ENCODE measurements at places on chromosomes 4 and X.

DNA sequence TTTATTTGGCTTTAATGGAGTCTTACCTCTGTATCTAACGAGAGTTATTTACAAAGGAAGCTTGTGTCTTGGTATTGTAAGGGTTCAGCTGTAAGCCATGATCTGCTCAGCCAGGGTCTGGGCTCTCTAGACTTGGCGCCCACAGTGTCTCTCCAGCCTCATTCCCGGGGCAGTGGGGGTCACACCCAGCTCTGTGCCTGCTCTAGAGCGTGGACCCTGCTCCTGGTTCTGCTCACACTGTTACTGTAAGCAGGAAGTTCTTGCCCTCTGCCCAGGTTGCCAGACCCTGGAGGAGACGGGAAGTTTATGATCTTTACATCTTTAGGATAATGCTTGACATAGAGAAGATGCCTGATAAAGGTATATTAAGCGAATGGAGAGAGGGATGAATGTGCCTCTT lies 235.7 kb downstream of the PTTG2 start:
- H3K27ac ChIP-seq, result no peak overlapping the region
- H3K36me3 ChIP-seq, result no peaks in the 10 kb centered on the region
- no peaks in the 10 kb centered on the region for H3K27me3 ChIP-seq
- no peak for DNase-seq
- H3K4me3 ChIP-seq, result no peak overlapping the region

GRCh38 chr4:31261632-31262031 lies 541.5 kb downstream of the PCDH7 start:
- H3K4me3 ChIP-seq, result no peak overlapping the region
- H3K27ac ChIP-seq, result no peak overlapping the region
- H3K4me1 ChIP-seq, result no peaks in the 10 kb centered on the region
- H3K27me3 ChIP-seq, result no peaks in the 10 kb centered on the region

DNA sequence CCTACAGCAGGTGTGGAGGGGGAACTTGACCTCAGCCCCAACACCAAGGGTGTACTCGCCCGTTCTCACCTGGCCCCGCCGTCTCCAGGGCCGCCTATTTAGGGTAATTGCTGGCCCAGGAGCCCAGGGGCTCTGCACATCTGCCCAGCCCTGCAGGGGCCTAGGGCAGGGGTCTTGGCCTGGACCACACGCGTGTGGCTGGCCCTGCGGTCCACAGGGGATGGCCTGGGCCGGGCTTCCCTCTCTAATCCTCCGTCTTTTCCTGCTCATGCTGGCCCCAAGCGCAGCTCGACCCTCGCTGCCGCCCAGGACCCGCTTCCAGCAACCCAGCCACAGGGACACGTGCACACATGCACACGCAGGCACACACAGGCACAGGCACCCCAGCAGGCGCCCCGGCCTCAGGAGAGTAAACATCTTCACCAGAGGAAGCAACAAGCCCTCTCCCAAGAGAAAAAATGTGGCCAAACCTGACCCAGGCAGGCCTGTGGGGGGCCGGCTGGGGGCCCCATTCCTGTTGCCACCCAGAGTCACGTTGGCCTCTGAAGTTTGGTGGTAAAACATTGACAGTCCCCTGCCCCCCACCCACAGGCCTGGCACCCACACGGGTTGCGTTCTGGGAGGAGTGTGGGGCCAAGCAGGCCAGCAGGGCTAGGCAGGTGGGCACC lies 24.6 kb upstream of the FGFR3 start:
- peaks cover 81% of the 10 kb centered on the region for H3K27me3 ChIP-seq
- H3K4me3 ChIP-seq, result no peak overlapping the region
- no peaks in the 10 kb centered on the region for H3K36me3 ChIP-seq
- peaks cover 44% of the 10 kb centered on the region for H3K4me1 ChIP-seq
- no peak for DNase-seq

- DNase-seq, result no peak
- no peaks in the 10 kb centered on the region for H3K36me3 ChIP-seq
- no peak overlapping the region for H3K4me3 ChIP-seq
- no peak overlapping the region for H3K27ac ChIP-seq
Measured at GRCh38 chrX:139200793-139201192, 329.7 kb upstream of the F9 start.

GRCh38 chr4:182328505-182328904 lies 85.3 kb downstream of the TENM3 start:
- no peak for DNase-seq
- H3K27ac ChIP-seq, result no peak overlapping the region
- H3K27me3 ChIP-seq, result no peaks in the 10 kb centered on the region
- no peaks in the 10 kb centered on the region for H3K4me1 ChIP-seq

- H3K27ac ChIP-seq, result no peak overlapping the region
- DNase-seq, result no peak
- H3K36me3 ChIP-seq, result no peaks in the 10 kb centered on the region
Measured at GRCh38 chrX:17829566-17829965, 31.5 kb downstream of the RAI2 start.

DNA sequence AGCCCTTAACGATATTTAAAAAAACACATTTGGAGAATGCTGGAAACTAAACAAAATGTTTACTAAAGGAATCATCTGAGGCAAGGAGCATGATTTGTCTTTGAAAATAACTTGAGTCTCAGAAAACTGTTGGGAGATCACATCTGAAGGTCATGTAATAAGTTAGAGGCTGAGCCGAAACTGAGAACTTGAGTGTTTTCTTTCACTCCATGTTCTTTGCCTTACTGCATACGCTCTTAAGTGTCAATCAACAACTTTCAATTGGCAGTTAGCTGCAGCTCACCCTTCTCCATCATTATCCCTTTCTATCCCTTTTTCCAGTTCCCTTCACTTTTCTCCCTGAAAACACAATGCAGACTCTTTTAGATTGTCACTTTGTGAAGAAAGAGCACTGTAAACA lies 216.2 kb downstream of the ADGRA3 start:
- no peaks in the 10 kb centered on the region for H3K36me3 ChIP-seq
- no peak for DNase-seq
- no peaks in the 10 kb centered on the region for H3K27me3 ChIP-seq
- no peak overlapping the region for H3K27ac ChIP-seq
